ENCODE measurements at places on chromosomes 6 and 20.

DNA sequence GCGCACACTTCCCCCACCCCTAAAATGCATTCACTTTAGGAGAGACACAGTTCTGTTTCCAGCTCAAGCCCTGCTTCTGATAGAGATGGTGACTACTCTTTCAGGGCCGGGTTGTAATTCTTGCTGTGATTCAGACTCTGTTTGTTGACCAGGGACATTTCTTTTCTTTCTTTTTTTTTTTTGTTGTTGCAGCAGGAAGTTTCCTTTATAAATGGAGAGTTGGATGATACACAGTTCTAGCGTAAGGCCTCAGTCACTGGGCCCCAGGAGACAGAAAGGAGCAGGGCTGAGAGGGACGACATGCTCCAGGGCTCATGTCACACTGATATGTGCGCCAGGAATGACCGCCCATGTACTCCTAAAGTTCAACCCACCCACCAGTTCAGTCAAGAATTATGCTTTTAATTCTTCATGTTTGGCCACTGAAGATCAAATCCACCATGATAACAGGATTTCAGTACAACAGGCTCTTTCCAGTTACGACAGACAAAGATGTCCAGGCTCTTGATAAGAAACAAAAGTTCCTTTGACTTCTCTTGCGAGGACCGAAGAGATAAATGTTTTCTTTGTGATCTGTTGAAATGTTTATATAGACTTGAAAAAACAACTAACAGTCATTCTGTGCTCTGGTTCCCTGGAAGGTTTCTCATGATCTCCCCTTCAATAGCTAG, 142.5 kb downstream of the CD164 start:
- no peak for DNase-seq

- no peak for DNase-seq
Observed at GRCh38 chr20:25486377-25486776, 78.9 kb downstream of the GINS1 start.

GRCh38 chr6:13863699-13864155, 49.4 kb upstream of the MCUR1 start:
- DNase-seq: no peak

GRCh38 chr6:129647044-129647443, 62.9 kb downstream of the ARHGAP18 start:
- DNase-seq: no peak

DNA sequence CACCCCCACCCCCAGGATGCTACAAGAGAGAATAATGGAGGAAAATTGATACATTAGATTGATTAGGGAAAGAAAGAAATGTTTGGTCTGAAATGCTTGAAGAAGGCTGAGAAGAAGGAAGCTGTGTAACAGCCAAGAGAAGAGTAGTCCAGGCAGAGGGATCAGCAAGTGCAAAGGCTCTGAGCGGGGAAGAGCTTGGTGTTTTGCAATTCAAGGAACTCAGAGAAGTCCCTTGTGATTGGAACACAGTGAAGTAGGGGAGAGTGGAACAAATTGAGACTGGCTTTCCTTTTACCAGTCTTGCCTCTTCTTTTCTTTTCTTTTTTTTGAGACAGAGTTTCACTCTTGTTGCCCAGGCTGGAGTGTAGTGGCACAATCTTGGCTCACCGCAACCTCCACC, 76.6 kb upstream of the CHD6 start:
- DNase-seq: no peak

DNA sequence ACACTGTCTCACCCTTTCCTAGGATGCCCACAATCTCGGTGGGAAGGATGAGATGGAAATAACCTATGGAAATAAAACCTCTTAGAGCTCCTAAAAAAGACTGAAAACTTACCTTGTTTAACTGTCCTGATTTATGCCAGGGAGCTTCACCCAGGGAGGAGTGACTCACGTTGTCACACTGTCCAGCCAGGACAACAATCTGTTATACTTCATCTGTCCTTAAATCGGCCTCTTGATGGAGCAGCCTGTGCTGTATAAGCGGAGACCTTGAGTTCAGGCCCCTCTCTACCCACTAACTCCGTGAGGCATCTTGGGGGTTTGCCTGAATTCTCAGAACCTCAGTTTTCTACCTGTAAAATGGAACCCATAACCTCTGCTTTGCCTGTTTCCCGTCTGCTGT, 9.2 kb upstream of the KIAA1755 start:
- no peak for DNase-seq

DNA sequence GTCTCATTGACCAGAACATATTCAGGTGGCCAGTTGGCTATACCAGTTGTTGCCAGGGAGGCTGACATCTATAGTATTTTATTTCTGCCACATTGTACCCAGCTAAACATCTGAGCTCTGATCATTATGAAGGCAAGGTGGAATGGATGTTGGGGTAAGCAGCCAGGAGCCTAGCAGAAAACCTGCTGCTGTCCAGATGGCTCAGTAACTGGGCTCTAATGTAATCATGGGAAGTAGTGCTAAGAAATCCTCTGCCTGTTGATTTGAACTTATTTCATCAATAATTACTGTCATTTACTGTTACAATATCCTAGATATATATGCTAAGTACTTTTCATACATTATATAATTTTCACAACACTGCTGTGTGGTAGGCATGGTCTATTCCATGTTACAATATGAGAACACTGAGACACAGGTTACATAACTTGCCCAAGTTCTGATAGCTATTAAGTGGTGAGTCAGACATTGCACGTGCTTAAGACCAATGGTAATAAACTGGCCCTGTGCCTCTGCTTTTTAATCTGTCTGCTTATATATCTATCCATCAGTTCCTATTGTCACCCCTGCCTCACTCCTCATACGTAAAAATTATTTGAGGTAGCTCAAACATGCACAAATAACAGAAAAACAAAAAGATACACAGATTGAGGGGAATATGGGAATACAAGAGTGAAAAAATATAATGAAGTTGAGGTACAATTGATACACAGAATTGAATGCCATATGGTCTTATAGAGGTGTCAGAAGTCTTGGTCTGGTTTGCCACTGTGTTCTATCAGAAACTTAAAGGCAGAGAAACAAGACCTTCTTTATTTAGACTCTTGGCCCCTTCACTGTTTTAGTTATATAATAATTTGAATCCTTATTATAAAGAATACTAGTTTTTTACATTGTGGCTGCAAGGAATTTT, 25.2 kb downstream of the TBPL1 start:
- DNase-seq: no peak

Data from type B pancreatic cell (in vitro differentiated cells).